ENCODE measurements at places on chromosomes 6 and 20. TPM values are rescaled to one million over a fixed set of nuclear protein-coding genes. Genes with fewer than 3 reads are reported as not detected.

The TRIM27 gene
- 95.9 TPM for polyA plus RNA-seq

DNA sequence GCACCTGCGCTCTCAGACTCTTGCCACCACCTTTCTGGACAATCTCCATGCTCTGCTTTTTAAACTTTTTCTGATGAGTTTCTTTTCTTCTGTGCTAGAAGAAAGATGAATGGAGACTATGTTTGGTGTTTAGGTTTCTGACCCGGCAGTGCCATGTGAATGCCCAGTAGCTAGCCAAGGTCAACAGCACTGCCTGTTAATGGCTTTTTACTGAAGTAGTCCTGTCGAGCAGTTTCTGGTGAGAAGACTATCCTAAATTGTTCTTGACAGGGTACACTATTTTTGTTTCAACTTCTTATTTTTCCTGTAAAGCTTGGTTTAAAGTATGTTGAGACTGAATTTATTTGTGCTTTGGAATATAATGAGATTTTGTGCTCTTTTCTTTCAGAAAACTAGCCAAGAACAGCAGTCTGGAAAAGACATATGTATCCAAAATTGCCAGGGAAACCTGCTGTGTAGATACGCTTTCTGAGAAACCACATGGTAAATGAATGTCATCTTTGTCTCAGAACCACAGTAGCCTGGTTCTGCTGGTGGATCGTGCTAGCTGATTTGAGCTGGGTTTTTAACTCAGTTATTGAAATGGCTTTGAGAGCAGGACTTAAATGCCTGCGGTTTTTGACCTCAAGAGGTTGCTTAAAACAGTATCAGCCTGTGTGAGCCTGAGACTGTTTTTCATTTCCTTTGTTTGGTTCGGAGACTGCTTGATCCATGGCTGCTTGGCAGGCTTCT lies 48.1 kb downstream of the KCNS1 start:
- no peak for DNase-seq

- no peak for DNase-seq
These were observed 434.1 kb downstream of the RFPL4B start for GRCh38 chr6:112781241-112781640.

GRCh38 chr6:14693301-14694192 lies 552.3 kb upstream of the JARID2 start:
- DNase-seq = no peak
